ENCODE measurements at places on chromosomes 2 and 18.

DNA sequence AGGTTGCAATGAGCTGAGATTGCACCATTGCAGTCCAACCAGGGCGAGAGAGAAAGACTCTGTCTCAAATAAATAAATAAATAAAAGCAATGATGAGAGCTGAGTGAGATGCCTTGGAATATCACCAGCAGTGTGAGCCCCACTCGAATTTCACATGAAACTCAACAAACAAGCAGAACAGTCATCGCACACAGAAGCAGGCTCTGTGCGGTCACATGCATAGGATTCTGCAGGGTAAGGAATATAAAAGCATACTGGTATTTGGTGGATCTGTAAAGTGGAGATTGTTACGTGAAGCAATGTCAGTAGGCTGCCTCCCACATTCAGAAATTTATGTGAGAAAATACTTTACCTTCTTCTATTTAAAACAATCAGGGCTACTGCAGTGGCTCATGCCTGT, 18.0 kb upstream of the AP1S3 start:
- no peak for DNase-seq

DNA sequence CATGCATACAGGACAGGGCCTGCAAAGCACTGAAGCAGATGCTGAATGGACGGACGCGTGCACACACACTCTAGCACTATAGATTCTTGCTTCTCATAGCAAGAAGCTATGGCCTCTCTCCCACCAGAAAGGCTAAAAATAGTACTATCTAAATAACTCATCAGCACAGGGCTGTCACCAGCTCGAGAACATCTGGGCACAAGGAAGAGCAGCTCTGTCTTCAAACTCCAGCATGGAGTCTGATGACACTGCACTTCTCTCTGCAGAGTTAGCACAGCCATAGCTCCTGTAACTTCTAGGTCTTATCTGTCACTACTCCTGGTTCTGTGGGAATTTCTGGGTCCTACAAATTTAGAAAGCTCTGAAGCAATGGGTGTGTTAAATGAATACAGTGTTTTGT, 123.5 kb downstream of the MYO5B start:
- no peak for DNase-seq

- no peak for DNase-seq
These were observed 10.6 kb upstream of the MOCOS start for GRCh38 chr18:36176711-36177110.

DNA sequence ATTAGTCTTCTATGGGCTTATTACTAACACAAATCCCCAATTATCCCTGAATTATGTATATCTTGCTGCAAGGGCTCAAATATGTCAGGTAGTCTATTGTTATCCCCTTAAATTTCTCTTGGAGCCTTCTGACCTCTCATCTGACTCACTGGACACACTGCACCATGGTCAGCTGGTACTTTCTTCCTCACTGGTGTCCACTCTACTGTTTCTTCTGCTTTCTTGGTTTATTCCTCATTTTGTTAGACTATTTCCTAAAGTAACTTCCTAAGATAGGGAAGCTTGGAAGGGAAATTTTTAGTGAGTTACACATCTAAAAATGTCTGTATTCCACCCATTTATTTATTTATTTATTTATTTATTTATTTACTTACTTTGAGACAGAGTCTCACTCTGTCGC, 26.5 kb downstream of the WDR35 start:
- DNase-seq: no peak

DNA sequence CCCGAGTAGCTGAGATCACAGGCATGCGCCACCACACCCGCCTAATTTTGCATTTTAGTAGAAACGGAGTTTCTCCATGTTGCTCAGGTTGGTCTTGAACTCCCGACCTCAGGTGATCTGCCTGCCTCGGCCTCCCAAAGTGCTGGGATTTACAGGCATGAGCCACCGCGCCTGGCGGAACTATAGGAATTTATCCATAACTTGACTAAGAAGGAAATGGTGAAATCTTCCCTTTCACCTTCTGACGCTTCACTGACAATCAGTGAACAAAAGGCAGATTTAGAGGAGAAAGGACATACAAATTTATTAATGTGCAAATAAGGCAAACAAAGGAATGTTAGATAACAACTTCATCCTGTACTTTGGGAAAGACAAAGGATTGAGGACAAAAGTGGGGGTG, 15.4 kb upstream of the GULP1 start:
- no peak for DNase-seq

DNA sequence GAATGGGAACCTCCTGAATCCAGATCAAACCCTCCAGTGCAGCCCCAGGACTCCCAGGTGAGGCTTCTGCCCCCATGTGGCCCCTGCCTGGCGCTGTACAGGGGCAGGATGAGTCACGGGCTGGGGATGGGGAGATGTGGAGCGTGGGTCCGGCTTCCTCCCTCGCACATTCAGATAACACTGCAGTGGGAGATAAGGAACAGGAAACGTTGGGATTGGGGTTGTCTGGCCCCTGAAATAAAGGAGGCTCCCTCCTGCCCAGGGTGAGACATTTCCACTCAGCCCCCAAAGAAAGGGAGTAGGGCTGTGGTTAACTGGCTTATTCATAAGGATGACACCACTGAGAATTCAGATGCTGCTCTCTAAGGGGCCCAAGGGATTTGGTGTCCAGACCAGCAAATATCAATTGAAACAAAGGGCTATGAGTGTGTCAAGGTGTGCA, 30.7 kb downstream of the IGFBP5 start:
- DNase-seq: no peak

DNA sequence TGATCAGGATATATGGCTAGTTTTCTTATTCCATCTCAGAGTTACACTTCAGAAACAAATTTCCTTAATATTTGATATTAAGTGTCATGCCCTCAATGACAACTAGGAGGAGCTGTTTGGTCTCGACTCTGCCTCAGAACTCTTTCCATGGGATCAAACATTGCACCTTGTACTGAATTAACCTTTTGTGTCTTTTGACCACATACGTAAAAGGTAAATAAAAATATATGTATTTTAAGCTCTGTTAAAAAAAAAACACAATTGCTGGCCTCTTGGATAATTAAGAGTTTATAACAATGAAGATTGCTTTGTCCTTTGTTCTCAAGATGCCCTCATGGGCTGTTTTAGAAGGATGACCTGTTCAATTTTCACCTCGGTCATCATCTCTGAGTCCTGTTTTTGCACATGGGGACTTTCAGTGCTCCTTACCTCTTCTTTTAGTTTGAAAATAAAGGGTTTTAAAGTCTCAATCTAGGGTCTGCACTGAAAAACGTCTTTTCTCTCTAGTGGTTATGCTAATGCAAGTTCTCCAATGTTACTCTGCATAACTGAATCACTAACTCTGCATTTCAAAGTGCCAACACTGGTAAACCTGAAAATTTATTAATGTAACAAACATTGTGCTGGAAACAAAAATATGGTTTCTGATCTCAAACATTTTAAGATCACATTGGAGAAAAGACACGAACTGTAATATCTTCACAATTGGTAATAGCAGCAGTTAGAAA, 18.8 kb upstream of the FN1 start:
- DNase-seq: no peak

GRCh38 chr18:67633939-67634338, 117.4 kb upstream of the DSEL start:
- DNase-seq: no peak

- no peak for DNase-seq
These were observed 123.2 kb upstream of the TWIST2 start for GRCh38 chr2:238724728-238725127.

GRCh38 chr2:172437419-172438341, 10.3 kb downstream of the ITGA6 start:
- DNase-seq: peak; percentile 55

GRCh38 chr2:5926871-5927512, 234.8 kb downstream of the SOX11 start:
- no peak for DNase-seq

GRCh38 chr2:214088536-214088935, 322.3 kb upstream of the VWC2L start:
- no peak for DNase-seq

DNA sequence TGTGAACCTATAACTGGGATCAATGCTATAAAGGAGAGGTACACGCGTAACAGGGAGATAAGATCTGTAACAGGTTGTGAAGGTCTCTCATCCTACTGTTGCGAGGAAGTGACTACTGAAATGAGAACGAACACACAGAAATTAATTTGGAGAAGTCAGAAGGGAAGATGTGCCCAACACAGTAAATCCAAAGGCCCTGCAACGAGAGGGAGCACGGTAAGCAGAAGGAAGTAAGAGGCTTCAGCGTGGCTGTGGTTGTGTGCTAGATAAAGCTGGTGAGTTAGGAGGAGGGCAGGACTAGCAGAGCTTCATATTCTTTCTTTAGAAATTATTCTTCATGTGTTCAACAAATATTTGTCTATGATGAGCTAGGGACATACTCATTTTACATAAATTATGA, 2.5 kb upstream of the ATG16L1 start:
- no peak for DNase-seq

DNA sequence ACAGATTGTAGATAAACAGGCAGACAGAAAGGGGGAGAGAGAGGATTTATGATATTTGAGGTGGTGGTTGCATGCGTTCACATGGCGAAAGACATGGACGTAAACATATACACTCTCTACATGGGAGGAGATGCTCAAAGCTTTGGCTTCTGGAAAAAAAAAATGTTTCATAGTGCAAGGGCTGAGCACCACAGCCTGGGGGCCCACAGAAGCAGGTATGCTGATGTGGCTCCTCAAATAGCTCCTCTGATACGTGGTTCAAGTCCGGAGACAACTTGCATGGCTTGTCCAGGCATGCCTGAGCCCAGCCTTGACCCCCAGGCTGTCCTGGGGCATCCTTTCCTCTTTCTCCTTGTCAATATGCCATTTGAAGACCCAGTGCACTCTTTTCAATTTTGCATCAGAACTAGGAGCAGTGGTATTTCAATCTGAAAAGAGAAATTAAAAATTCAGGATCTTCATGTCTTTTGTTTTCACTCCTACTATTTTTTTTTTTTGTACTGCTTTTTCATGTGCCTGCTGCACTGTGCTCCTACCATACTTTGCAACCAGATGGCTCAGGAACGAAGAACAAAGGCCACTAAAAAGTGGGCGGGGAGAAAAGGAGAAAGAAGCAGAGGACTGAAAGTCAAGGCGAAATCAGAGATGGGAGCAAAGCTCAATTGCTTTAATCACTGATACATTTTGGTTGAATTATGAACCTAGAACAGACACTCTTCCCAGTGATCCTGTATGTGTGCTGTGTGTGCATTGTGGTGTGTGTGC, 495.7 kb upstream of the TCF4 start:
- DNase-seq: no peak

GRCh38 chr2:144467502-144468137, 52.3 kb downstream of the ZEB2 start:
- DNase-seq: no peak

DNA sequence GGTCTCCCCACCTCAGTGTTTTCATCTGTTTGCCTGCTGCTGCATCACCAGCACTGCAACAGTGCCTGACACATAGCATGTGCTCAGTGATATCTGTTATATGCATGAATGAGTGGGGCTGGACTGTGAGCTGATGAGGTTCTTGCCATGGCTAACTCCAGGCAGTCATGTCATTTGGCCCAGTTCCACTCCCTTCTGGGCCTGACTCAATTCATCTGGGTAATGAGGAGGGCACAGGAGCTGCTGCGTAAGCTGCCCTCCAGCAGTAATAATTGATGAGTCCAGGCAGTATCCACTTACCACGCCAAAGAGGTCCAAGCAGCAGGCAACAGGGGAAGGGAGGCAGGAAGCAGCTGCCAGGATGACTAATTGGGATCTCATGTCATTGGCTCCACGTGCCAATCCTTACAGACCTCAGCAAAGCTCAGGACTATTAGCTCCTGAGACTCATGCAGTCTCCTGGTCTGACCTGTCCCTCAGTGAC, 34.1 kb upstream of the MAT2A start:
- no peak for DNase-seq

GRCh38 chr2:142020368-142020767, 110.4 kb downstream of the LRP1B start:
- no peak for DNase-seq

- DNase-seq: no peak
These were observed 161.3 kb downstream of the CDH2 start for GRCh38 chr18:28015671-28016070.

- DNase-seq: no peak
These were observed 3.0 kb downstream of the LYG1 start for GRCh38 chr2:99297994-99298393.

GRCh38 chr2:185201063-185201462, 537.5 kb upstream of the FSIP2 start:
- DNase-seq: no peak

- DNase-seq: peak; percentile 77
These were observed 45.6 kb upstream of the ODC1 start for GRCh38 chr2:10493634-10494281.

GRCh38 chr2:235587202-235587601, 93.4 kb downstream of the AGAP1 start:
- no peak for DNase-seq

DNA sequence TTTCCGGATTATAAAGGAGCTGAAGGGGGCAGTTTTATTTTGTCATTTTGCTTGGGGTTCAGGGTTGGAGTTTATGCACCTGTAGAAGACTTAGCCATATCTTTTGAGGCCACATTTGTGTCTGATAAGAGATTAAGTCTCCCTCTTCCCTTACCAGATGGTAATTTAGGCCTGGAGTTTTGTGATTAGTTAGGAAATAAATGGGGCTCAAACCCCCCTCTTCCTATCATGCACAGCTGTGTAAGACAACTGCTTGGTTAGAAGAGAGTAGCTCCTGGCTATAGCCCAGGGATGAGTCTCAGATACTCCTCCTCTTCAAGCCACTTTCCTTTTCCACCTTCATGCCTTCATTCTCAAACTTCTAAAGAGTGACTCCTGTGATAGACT, 802 bp upstream of the SAP130 start:
- DNase-seq: no peak

GRCh38 chr2:139495851-139496250, 715.7 kb upstream of the NXPH2 start:
- DNase-seq: no peak

- DNase-seq: no peak
These were observed 245.6 kb upstream of the SALL3 start for GRCh38 chr18:78733762-78734613.

DNA sequence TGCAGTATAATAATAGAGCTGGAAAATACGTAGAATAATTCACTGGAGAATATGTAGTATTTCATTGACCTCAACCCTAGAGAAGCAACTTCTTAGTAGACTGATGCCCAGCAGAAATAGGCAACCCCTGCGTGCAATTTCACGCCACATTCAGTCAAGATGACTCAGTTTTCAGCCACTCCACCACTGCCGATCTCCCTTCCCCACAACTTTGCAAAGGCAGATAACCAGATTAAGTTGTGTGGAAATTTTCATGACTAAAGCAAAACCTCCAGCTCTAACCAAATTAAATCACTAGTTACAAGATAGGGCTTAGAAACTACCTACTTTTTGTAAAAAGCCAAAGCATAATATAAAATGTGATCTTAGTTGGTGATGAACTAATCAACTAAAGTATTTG, 63.3 kb upstream of the STK17B start:
- peak; percentile 66 for DNase-seq

GRCh38 chr2:174588463-174588862, 9.1 kb downstream of the WIPF1 start:
- no peak for DNase-seq

DNA sequence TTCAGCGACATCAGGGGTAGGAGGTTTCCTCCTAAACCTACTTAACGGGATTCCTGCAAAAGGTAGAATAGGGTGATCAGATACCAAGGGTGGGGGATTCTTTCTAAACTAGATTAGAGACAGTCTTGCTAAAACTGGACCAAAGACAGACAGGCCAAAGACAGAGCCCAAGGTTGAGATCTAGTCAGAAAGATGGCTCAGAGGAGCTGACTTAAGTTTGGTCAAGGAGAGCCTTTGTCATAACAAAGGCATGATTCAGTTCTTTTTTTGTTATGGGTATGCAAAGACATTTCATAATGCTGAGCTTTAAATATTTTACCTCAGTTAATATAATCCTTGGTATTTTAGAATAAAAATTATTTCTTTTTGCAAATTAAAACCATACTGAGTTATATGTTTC, 17.8 kb upstream of the GPR75 start:
- DNase-seq: no peak
